Stimulated activated CD8-positive, alpha-beta memory T cell treated with anti-CD3 and anti-CD28 coated beads, Interleukin-12 subunit alpha, Interleukin-12 subunit beta, amount 100 ng/mL, for 4 hours (primary cell): ENCODE measurements at places on chromosomes 5 and 9.

GRCh38 chr5:38896760-38897159, 50.9 kb downstream of the OSMR start:
- no peak for DNase-seq

DNA sequence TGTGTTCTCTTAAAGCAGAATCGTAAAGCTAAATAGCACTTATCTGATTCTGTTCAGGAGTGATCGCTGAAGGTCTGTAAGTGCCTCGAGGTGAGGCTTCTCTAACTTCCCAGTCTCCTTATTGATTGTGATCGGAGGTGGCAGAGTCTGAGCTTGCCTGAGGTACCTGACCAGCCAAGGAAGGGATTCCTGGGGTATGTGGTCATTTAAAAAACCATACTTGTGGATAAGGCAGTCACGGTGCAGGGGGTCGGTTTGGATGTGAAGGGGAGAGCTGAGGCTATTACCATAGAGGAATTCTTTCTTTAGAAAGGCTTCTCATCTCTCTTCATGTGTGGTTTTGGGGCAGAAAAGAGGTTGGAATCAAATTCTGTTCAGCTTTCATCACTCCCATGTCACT, 193.7 kb downstream of the TLE4 start:
- DNase-seq = no peak

- no peak for DNase-seq
Measured at GRCh38 chr9:114310471-114311450, 12.1 kb upstream of the ORM1 start.

- no peak for DNase-seq
Measured at GRCh38 chr5:111863801-111864200, 106.8 kb upstream of the NREP start.

DNA sequence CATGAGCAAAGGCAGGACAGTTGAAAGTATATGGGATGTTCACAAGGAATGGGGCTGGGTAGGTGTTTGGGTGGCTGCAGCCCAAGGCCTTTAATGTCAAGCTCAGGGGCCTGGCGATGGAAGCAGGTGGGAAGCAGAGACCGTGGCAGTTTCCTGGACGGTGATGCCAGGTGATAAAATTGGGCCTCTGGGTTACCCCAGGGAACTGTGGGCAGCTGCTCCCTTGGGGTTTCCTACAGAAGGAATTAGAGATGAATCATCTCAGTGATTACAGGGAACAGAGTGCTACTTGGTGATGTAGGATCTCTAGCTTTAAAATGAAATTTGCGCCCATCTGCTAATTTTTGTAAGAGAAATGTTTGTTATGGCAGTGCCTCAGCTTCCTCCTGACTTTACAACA, 39.2 kb downstream of the TSTD2 start:
- DNase-seq = no peak

DNA sequence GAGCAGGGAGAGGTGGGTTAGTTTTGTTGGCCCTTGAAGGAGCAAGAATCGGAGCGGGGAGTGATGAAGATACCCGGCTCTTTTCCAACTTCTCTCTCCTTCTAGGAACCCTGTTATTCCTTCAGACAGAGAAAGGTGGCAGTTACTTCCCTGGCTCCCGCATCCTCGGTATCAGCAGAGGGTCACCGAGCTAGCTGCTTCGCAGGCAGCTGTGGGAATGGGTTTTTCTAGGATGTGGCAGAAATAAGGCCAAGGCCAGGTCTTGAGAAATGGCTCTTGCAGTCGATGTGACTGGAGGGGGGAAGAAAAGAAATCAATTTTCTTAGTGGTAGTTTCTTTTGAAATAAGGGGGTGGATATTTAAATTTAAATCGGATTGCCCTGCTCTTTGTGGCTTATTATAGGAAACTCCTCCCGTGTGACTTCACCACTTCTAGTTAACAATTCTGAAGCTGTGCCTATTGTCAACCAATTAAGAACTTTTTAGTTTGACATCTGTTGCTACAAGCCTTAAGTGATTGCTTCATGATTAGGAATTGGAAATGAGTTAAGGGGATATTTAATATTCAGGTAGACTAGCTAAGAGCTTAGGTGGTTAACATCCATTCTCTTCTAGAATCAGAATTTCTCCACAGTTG, 1.4 kb downstream of the SAP30L start:
- DNase-seq = no peak

- DNase-seq = no peak
Measured at GRCh38 chr9:89480825-89481537, 16.9 kb downstream of the SEMA4D start.

DNA sequence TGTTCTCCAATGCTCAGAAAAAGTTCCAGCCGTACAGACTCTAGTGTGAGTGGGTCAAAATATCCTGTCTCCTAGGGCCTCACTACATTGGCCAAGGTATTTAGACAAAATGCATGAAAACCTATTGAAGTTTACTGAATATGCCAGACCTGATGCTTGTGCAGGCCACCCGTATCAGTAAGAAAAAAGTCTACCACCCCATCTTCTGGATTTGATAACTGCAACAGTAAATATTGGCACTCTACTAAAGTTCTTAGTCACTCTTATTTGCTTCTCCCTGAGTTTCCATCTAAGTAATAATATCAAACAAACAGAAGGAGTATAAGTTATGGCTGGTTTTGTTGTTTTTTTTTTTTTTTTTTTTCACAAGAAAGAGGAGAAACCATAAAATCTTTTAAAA, 627.7 kb upstream of the KLF4 start:
- DNase-seq = no peak

- DNase-seq = no peak
Measured at GRCh38 chr9:70553707-70554673, 139.5 kb upstream of the KLF9 start.

DNA sequence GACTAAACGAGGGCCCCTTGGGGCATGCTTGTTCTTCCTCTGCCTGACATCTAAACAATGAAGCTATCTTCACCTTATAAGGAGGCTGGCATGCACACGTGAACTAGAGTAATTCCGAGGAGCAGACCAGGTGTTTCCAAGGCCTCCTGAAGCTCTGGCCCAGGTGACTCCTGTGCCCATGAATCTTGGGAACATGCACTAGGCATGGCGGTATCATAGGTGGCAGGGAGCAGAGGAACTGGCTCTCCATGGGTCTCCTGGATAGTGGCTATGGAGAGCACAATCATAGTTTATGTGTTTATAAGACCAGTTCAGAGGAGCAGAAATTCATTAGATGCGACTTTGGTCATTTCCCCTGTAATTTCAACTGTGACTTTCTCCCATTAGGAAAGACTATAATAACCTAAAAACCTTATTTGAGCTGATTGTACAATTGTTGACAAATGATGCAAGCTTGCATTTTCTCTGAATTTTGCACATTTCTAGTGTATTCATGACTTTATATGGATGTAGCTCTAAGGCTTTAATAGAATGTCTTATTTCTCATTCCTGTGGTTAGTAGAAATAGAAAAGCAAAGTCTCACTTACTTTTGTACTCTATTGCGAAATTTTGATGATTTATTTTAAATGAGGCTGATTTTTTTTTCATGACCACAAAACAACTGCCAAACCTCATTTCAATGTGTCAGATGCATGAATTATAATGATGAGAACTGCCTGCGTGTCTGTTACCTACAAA, 135.3 kb upstream of the RPS23 start:
- no peak for DNase-seq

- no peak for DNase-seq
Measured at GRCh38 chr5:147169901-147170300, 64.9 kb upstream of the STK32A start.

GRCh38 chr9:18544456-18544855, 70.5 kb downstream of the ADAMTSL1 start:
- no peak for DNase-seq

DNA sequence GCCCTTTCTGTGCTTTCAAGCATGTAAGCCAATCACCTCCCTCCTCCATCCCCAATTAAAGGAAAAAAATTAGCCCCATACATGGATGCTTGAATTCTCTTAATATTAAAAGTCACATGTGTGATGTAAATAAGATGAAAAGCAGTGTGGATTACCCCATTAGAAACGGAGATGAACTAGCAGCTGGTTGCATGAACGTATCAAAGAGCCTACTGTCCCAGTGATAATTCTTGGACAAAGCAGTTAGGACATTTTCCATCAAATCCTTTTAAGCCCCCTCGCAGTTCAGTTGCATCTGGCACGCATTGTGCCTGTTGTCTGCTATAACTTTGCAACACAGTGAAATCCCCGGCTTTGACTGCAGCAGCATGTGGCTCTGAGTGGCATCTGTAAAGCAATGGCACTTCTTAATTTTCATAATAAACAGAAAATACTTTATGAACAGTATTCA, 285.6 kb downstream of the FBXL7 start:
- no peak for DNase-seq

DNA sequence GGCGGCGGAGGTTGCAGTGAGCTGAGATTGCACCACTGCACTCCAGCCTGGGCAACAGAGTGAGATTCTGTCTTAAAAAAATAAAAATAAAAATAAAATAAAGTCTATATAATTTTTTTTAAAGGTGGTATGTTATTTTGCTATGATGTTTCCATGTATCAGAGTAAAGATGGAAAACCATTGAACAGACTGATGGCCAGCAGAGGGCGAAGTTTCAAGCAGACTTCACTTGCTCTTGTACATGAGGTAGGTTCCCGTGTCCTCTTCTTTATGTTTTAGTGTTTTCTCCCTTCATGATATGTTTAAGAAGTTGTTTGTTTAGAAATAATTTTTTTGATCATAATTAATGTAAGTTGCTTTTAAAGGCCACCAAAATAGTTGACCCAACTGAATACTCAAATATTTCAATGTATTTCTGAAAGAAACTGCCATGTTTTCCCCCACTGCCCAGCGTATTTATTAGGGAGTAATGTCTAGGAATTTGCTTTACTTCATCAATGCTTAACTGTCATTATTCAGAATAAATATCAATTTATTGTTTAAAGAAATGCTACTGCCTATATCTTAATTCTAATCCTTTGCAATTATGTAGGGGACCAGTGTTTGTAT, 146.4 kb downstream of the HACD4 start:
- DNase-seq = peak; percentile 13

GRCh38 chr5:41924872-41925554, at the start of gene FBXO4:
TSS of gene FBXO4 (plus strand) at chr5:41925281. CDS start at chr5:41925310, 29 bp downstream.
- peak; percentile 77 for DNase-seq

DNA sequence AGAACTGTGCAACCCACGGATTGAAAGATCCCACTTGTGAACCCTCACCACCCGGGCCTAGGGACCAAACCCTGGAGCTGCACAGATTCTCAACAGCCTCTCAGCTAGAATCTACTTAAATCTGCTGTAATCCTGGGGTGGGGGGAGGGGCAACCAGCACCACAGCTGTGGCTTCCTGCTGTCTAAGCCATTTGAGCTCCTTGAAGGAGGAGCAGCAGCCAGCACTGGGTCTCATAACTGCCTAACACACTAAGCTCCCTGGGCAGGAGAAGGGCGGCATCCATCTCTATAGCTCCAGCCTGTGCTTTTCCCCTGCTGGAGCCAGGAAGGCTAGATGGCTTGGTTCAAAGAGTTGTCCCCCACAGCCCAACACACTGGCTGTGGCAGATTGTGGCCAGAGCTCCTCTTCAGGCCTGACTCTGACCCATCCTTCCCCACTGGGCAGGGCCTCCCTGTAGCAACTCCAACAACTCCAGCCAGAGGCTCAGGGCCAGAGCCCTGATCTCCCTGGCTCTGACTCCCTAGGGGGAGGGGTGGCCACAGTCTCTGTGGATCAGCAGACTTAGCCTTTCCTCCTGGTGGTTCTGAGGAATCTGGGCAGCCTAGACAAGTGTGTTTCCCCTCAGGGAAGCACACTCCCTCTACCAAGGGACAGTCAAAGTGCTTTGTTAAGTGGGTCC, 72.0 kb upstream of the C9orf72 start:
- DNase-seq = no peak

DNA sequence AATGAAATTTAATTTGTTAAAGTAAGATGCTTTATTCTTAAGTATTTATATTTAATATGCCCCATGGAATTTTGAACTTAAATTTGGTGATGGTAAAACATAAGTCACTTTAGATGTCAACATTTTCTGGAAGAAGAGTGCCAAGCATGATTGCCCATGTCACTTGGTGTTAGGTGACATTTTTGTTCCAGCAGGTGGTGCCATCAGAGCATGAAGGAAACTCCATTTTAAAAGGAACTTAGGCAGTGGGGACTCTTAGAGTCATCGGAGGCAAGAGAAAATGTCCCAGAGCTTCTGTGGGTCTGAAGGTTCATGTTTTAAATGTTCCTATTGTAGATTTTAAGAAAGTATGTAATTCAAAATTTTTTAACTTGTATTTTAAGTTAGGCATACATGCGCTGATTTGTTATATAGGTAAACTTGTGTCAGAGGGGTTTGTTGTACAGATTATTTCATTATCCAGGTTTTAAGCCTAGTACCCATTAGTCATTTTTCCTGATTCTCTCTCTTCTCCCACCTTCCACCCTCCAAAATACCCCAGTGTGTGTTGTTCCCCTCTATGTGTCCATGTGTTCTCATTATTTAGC, 789.3 kb downstream of the SEMA5A start:
- no peak for DNase-seq

- DNase-seq = no peak
Measured at GRCh38 chr5:90231688-90232087, 177.9 kb downstream of the CETN3 start.

DNA sequence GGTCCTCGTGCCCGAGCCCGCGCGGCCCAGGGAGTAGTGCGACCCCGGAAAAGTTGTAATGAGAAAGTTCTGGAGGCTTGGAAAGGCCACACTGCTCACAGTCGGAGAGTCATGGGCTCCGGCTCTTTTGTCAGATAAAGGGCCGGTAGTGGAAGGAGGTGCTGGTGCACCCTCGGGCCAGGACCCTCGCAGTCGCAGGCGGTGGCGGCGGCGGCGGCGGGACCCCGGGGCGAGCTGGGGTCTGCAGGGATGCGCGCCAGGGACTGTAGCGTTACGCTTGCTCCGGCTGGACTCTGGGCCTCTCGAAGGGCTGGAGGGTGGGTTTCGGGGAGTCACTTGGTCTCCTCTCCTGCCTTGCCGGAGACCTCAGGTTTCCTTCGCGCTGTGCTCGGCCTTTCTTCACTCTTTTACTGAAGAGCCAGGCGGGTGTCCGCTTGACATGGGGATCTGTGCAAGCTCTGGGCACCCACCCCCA, 1.5 kb downstream of the RORB start:
- no peak for DNase-seq
